ENCODE measurements at places on chromosomes 13 and 19. TPM values are rescaled to one million over a fixed set of nuclear protein-coding genes. Genes with fewer than 3 reads are reported as not detected.
A peak's percentile ranks its signal among the peaks of the same experiment; 100 is the strongest.

DNA sequence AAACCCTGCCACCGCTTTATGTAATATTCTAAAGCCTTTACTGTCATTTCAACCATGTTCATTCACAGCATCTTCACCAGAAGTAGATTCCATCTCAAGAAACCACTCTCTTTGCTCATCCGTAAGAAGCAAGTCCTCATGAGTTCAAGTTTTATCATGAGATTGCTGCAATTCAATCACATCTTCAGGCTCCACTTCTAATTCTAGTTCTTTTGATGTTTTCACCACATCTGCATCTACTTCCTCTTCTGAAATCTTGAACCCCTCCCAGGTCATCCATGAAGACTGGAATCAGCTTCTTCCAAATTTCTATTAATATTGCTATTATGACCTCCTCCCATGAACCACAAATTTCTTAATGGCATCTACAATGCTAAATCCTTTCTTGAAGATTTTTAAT, 83.9 kb downstream of the FOXO1 start:
- no peak for ATAC-seq

DNA sequence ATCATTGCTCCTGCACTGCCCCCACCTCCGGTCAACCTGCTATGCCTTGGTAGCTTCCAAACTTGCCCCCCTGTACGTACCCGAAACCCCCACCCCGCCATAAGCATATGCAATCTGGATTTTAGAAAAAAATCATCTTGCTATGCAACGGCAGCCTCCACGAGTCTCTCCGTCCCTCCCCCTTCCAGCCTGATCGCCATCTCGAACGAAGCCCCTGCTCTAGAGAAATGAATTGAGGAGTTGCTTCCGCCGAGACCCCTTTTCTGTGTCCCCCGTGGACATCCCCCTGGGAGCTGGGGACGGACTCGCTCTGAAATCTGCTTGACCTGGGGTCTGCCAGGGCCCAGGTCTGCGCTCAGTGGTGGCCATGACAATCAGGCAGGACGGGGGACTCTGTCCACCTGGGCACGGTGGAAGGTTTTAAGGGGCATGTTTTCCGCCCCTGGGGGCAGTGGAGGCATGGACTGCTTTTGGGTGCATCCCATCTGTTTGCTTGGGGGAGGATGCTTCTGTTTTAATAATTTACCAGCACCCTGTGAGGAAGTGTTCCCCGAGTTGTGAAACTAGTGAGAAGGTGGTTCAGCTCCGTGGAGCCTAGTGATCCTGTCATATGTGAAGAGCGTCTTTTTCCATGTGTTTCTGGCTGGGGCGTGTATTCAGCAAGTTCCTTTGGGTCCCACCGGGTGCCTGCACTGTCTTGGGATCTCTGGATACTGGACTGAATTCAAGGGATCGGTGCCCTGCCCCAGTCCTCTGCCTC, 1.0 kb downstream of the KDM4B start:
- no peak for ATAC-seq

GRCh38 chr13:113861433-113862030, 2.3 kb downstream of the GAS6 start:
- peak; percentile 66 for ATAC-seq

- ATAC-seq, result no peak
Observed at GRCh38 chr13:51823863-51824262, 19.9 kb upstream of the DHRS12 start.

GRCh38 chr13:70874636-70875035, 766.4 kb upstream of the KLHL1 start:
- ATAC-seq, result no peak

DNA sequence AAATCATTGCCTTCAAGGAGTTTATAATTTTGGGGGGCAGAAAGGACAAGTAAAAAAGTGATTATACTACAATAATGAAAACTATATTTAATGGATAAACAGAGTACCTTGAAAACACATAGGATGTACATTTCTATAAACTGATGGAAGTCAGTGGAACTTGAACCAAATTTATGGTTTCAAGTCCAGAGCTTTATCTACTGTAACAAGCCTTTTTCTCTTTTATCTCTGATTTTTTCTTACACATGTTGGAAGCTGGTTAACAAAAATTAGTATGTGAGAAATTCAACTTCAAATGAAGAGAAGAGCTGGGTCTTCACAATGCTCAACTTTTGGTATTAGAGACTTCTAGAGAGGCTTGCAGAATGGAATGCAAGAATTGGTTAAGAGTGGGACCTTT, 393.6 kb downstream of the LMO7 start:
- no peak for ATAC-seq

- ATAC-seq, result peak; percentile 65
Observed at GRCh38 chr19:54178581-54179261, 5.8 kb upstream of the TMC4 start.

GRCh38 chr13:109162248-109163036, 533.0 kb downstream of the MYO16 start:
- ATAC-seq, result peak; percentile 92

DNA sequence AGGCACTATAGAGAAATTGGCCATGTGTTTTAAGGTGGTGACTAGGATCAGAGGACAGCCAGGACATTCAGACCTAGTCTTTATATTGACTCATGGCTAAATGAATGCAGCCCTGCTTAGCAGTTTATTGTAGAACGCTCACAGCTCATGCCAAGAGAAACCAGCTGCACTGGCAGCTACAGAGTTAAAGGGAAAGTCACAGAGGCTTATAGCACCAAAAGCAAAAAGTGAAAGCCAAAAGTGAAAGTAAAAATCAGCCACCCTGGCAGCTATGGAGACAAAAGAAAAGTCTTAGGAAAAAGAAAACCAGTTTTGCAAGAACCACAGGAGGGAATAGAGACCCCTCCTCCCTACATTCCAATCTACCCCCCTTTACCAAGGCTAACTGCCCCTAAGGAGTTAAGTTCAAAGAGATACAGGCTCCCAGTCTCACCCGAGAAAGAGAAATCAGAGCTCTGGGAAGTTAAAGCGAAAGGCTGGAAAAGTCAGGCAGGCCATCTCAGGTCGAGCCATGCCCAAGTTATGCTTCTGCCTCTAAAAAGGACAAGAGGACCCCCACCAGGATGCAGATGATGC, 99.0 kb downstream of the ZNF429 start:
- peak; percentile 59 for ATAC-seq

DNA sequence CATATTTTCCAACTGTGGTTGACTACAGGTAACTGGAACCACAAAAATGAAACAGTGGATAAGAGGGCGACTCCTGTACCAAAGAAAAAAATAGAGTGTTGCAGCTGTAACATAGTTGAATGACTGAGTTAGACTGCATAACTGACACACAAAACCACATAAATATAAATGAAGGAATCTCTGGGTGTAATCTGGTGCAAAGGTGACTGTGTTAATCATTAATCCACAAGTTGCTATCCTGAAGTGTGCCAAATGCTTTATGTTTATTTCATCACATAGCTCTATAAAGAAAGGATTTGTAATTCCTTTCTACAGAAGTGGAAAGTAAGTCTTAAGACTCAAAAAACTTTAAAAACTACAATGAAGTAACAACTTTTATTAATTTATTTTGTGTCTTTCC, 6.0 kb upstream of the GJB2 start:
- ATAC-seq, result no peak

GRCh38 chr19:10462557-10462956, 40.6 kb downstream of the KEAP1 start:
- no peak for ATAC-seq

DNA sequence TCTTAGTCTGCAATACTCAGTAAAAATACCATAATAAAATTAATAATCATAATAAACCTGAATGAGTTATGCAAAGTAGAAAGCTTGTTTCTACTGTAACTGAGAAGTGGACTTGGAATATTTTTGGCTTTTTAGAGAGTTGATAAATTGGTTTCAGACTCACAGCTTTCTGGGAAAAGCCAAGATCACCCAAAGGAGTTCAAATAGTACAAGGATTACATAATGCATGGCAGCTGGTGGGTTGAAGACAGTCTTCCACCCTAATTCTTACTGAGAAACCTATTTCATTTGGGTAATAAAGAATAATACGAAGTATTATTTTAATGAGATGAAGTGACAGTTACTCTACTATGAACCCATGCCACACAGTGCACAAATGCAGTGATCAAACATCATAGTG, 139.4 kb upstream of the KLF12 start:
- ATAC-seq, result no peak

- ATAC-seq, result no peak
Observed at GRCh38 chr13:71871176-71871754, 4.3 kb upstream of the DACH1 start.

GRCh38 chr13:87129602-87130300, 541.4 kb upstream of the SLITRK5 start:
- no peak for ATAC-seq

DNA sequence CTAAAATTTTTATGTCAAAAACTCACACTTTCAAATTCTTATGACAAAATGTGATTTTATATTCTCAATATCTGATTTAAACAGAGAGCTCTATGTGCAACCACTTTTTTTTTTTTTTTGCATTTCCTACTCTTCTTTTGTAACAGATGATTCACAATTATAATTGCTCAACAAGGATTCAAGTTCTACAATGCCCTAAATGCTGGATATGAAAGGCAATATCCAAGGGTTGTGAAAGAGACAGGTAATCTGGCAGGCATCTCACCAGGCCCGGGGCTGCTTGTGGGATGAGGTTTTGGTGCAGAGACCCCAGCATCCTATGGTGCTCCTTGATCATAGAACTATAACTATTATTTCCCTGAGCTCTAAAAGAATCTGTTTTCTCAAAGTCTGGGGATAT, 363.6 kb upstream of the NBEA start:
- ATAC-seq, result peak; percentile 39

DNA sequence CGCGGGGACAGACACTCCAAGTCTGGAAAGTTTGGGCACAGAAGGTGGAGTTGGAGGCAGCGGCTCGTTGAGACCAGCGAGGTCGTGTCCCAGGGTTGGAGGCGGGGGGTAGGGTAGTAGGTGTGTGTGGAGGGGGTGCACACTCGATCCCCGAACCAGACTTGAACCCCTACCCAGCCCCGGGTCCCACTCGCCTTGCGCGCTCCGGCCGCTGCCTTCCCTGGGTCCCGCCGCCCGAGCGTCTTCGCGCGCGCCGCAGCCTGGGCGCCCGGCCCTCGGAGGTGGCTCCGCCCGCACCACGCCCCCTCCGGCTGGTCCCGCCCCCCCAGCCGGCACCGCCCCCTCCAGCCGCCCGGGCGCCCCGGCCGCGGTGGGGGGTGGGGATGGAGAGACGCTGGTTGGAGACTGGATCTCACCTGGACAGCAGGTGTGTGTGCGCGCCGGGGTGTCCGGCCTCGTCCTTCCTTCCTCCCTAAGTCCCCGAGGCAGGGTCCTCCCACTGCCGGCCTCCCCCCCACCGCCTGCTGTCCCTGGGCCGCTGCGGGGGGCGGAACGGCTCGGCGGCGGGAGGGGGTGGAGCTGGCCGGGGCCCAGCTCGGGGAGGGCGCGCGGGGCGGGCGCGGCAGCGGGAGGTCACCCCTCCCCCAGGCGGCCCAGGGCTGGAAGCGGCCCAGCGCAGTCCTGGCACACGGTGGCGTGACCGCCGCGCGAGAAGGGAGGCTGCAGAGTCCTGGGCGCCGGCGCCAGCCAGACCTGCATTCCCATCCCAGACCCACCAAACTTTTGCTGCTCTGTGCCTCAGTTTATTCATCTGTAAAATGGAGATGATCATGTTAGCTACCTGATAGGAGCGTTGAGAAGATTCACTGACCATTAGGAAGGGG, at the start of gene KANK2:
Gene KANK2 (minus strand): TSS at position 255 of the 884 bp plus-strand sequence. CDS start 3,034 bp downstream, outside the sequence.
- peak; percentile 89 for ATAC-seq

DNA sequence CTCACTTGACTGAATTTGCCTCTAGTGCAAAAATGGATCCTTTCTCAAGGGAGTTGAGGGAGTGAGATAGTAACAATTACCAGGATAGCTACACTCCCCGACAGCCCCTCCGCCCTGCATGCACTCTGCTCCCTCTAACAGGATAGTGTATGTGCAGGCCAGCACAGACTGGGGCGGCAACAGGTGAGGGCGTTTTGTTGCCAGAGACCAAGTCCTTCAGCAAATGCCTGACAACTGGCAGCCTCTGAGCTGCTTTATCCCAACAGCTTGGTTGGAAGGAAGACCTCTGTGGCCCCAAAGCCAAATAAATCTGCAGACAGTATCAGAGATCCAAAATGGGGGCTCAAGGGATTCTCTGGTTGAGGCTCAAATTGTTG, 86.6 kb downstream of the SLC7A1 start:
- no peak for ATAC-seq

- ATAC-seq, result no peak
Observed at GRCh38 chr13:25733001-25733491, 318.8 kb downstream of the SHISA2 start.

DNA sequence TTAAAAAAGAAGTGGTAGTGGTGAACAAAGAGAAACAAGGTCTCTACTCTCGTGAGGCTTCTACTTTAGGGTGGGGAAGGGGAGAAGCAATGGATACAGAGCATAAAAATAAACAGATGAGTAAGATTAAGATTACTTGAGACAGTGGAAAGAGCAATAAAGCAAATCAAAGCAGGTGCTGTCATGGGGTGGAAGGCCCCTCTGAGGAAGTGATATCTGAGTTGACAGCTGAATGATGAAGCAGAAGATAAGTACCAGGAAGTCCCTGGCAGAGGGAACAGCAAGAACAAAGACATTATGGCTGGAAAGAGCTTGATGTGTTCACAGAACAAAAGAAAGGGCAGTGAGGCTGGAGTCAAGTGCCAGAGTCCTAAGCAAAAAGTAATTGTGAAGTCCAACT, 221.8 kb downstream of the ENOX1 start:
- no peak for ATAC-seq

DNA sequence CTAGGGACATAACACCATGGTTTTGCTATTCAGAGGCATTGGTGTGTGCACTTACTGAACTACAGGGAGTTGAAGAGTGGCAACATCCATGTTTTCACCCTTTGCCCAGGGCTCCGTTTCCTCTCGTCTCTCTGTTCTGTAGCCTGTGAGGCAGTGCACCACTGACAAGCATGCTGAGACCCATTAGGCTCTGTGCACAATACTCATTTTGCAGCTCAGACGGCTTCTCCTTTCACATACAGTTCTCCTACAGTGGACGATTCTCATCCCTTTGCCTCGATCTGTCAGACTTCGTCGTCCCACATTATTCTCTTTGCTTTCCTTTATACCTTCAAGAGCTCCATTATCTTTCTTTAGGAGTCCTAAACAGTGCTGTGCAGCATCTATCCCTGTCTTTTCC, 403.7 kb downstream of the MYO16 start:
- ATAC-seq, result no peak

DNA sequence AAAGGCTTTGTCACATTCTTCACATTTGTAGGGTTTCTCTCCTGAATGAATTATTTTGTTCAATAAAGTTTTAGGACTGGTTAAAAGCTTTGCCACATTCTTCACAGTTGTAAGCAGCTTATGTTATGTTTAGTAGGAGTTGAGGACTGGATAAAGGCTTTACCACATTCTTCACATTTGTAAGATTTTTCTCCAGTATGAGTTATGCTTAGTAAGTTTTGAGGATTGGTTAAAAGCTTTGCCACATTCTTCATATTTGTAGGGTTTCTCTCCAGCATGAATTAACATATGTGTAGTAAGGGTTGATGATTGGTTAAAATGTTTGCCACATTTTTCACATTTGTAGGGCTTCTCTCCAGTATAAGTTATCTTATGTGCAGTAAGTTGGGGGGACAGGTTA, 79.9 kb downstream of the ZNF431 start:
- ATAC-seq, result no peak

- ATAC-seq, result no peak
Observed at GRCh38 chr19:49816590-49816989, 1.5 kb upstream of the MED25 start.

- ATAC-seq, result no peak
Observed at GRCh38 chr13:57666131-57666953, 34.8 kb downstream of the PCDH17 start.

Gene OLFM2
- total RNA-seq, result 5.1 TPM

Gene ADGRE2
- total RNA-seq, result 1.5 TPM

Gene MEIOSIN
- not detected for total RNA-seq

Gene RFXAP
- total RNA-seq, result 2.6 TPM

Gene ZNF547
- 1.4 TPM for total RNA-seq

Gene UNC13A
- 0.04 TPM for total RNA-seq

Gene FCER2
- total RNA-seq, result 0.20 TPM

Gene F10
- 0.56 TPM for total RNA-seq

Gene VSTM1
- total RNA-seq, result not detected
